Effector memory CD8-positive, alpha-beta T cell (primary cell): ENCODE measurements at places on chromosomes 2 and 18.
A peak's percentile ranks its signal among the peaks of the same experiment; 100 is the strongest.

- no peak overlapping the region for H3K27ac ChIP-seq
- no peaks in the 10 kb centered on the region for H3K36me3 ChIP-seq
- H3K4me1 ChIP-seq = no peaks in the 10 kb centered on the region
These were observed 294.1 kb downstream of the BCL2 start for GRCh38 chr18:63025251-63026090.

- H3K4me3 ChIP-seq = no peak overlapping the region
- no peak overlapping the region for H3K27ac ChIP-seq
- no peaks in the 10 kb centered on the region for H3K4me1 ChIP-seq
- no peaks in the 10 kb centered on the region for H3K36me3 ChIP-seq
- DNase-seq = no peak
These were observed 55.2 kb upstream of the COBLL1 start for GRCh38 chr2:164896634-164897355.

- DNase-seq = no peak
- peaks cover 7% of the 10 kb centered on the region for H3K4me1 ChIP-seq
- no peak overlapping the region for H3K4me3 ChIP-seq
These were observed 47.7 kb downstream of the TANK start for GRCh38 chr2:161207941-161208340.

- peaks cover 20% of the 10 kb centered on the region for H3K4me1 ChIP-seq
- H3K27ac ChIP-seq = no peak overlapping the region
- no peaks in the 10 kb centered on the region for H3K27me3 ChIP-seq
- no peak overlapping the region for H3K4me3 ChIP-seq
These were observed 11.7 kb downstream of the CERS6 start for GRCh38 chr2:168467729-168468128.

GRCh38 chr2:54161660-54162424 lies 46.4 kb downstream of the ACYP2 start:
- no peaks in the 10 kb centered on the region for H3K4me1 ChIP-seq
- no peak for DNase-seq
- H3K27me3 ChIP-seq = no peaks in the 10 kb centered on the region
- H3K36me3 ChIP-seq = no peaks in the 10 kb centered on the region
- no peak overlapping the region for H3K4me3 ChIP-seq
- no peak overlapping the region for H3K27ac ChIP-seq

DNA sequence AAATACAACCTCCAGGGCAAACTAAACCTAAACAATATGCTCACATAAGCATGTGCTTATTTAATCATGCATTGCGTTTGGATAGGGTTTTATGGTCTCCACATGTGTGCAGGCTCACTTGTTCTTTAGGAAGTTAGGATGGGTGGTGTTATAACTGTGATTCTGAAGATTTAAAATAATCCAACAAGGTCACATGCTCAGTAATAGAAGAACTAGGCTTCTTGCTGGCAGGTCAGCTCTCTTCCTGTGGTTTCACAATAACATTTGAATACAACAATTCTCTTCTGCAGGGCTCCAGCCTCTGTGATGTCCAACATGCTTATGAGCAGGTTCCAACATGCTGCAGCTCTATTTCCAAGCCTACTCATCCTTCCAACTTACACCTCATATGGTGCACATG lies 84.0 kb downstream of the MYL12B start:
- H3K4me1 ChIP-seq = no peaks in the 10 kb centered on the region
- no peaks in the 10 kb centered on the region for H3K36me3 ChIP-seq
- H3K27me3 ChIP-seq = peaks cover 22% of the 10 kb centered on the region
- no peak overlapping the region for H3K4me3 ChIP-seq
- DNase-seq = no peak
- H3K27ac ChIP-seq = no peak overlapping the region

GRCh38 chr2:3642521-3643215 lies 15.3 kb upstream of the ALLC start:
- no peak overlapping the region for H3K4me3 ChIP-seq
- H3K36me3 ChIP-seq = no peaks in the 10 kb centered on the region
- H3K27me3 ChIP-seq = no peaks in the 10 kb centered on the region
- no peak for DNase-seq
- H3K4me1 ChIP-seq = no peaks in the 10 kb centered on the region

GRCh38 chr2:237365671-237366070 lies 48.3 kb downstream of the COL6A3 start:
- H3K4me1 ChIP-seq = no peaks in the 10 kb centered on the region
- peaks cover 9% of the 10 kb centered on the region for H3K27me3 ChIP-seq
- H3K36me3 ChIP-seq = no peaks in the 10 kb centered on the region
- DNase-seq = no peak
- H3K27ac ChIP-seq = no peak overlapping the region

DNA sequence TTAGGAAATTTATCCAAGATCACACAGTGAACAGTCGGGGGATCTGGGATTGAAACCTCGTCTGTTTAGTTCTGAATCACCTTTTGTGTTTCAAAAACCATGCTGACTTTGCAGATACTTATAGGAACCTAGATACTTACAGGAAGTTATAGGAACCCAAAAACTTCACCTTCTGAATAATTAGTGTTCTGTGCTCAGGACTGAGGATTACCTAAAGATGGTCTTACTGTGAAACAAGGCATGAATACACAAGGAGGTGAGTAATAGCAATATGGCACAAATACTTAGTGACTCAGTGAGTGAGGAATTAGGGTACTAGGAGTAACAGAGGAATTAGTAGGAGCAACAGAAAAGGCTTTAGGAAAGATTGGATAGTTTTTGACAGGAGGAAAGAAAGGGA lies 145.5 kb downstream of the LRATD1 start:
- H3K27me3 ChIP-seq = no peaks in the 10 kb centered on the region
- H3K4me1 ChIP-seq = no peaks in the 10 kb centered on the region
- H3K27ac ChIP-seq = no peak overlapping the region
- DNase-seq = no peak
- H3K4me3 ChIP-seq = no peak overlapping the region
- no peaks in the 10 kb centered on the region for H3K36me3 ChIP-seq

DNA sequence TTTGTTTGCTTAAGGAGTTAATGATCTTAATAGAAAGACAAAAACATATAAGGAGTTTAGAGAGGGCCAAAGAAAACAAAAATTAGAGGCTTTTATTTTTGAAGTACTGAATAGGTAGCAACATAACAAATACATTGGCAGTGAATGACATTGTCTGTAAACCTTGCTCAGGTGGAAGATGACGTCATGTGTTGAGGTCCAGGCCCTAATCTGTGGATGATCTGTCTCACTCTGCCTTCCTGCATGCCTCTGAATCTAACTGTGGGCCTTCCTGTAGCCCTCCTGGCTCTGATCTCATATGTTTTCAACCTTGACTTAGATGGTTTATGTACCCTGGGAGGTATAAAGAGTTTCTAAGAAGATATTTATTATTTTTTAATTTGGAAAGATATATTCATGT lies 58.1 kb upstream of the DYNAP start:
- DNase-seq = no peak
- peaks cover 19% of the 10 kb centered on the region for H3K27me3 ChIP-seq
- no peak overlapping the region for H3K27ac ChIP-seq

- H3K27ac ChIP-seq = no peak overlapping the region
- H3K4me3 ChIP-seq = no peak overlapping the region
- H3K27me3 ChIP-seq = peaks cover 46% of the 10 kb centered on the region
- no peak for DNase-seq
- H3K36me3 ChIP-seq = peaks cover 2% of the 10 kb centered on the region
These were observed 3.9 kb upstream of the TMEM178A start for GRCh38 chr2:39661826-39662225.

- H3K36me3 ChIP-seq = no peaks in the 10 kb centered on the region
- H3K4me1 ChIP-seq = no peaks in the 10 kb centered on the region
- DNase-seq = no peak
- no peak overlapping the region for H3K4me3 ChIP-seq
These were observed 1481.6 kb upstream of the PIK3C3 start for GRCh38 chr18:40473221-40474029.

- no peak for DNase-seq
- H3K27me3 ChIP-seq = peaks cover 27% of the 10 kb centered on the region
- no peak overlapping the region for H3K4me3 ChIP-seq
- H3K36me3 ChIP-seq = no peaks in the 10 kb centered on the region
These were observed 261.7 kb downstream of the PDE11A start for GRCh38 chr2:177810906-177811305.

DNA sequence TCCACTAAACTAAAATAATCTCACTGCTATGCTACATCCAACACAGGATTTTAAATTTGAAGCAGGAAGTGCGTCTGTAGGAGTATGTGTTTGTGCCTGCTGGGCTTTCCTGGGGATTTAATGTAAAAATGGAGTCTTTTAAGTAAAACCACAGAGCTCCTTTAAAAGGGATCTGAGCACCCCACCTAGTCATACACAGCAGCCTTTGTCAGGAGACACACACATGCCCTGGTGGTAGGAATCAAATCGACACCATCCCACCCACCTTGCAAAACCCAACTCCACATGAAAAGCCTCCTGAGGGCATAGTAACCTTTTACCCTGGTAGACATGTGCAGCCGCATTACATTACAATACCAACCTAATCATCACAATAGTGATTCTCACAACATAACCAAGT lies 29.1 kb downstream of the UXS1 start:
- peaks cover 40% of the 10 kb centered on the region for H3K4me1 ChIP-seq
- no peaks in the 10 kb centered on the region for H3K27me3 ChIP-seq
- H3K27ac ChIP-seq = peak overlapping the region; percentile 45
- peaks cover 10% of the 10 kb centered on the region for H3K36me3 ChIP-seq
- DNase-seq = no peak
